ENCODE measurements at places on chromosomes 4 and X.

GRCh38 chr4:160928482-160928881, 1235.3 kb downstream of the FSTL5 start:
- DNase-seq = no peak

GRCh38 chr4:47668810-47669408, 169.0 kb downstream of the CORIN start:
- no peak for DNase-seq

DNA sequence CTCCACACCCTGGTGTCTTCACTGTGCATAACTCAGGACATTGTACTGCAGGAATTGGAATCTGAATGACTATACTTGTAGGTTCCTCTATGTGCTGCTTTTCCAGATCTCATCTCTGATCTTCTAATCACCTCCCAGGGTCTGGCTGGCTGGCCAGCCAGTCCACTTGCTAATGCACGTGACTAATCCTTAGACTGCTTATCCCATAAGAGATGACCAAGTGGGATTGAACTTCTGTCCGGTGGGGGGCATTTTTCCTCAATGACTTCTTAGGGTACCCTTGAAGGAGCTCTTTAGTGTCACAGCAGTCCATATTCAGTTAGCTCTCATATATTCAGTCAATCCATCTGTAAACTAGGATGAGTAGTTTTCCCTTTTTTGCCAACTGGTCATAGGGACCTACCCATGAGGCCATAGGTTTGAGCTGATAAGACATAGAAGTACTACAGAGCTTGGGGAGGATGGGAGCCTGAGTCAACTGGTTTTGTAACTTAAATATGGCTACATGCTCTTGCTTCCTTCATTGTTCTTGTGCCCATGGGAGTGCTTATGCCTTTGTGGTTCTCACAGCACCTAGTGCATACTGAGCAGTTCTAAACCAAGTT, 71.9 kb upstream of the WDR1 start:
- DNase-seq = no peak

GRCh38 chrX:68193786-68194185, 239.5 kb downstream of the OPHN1 start:
- DNase-seq = no peak

DNA sequence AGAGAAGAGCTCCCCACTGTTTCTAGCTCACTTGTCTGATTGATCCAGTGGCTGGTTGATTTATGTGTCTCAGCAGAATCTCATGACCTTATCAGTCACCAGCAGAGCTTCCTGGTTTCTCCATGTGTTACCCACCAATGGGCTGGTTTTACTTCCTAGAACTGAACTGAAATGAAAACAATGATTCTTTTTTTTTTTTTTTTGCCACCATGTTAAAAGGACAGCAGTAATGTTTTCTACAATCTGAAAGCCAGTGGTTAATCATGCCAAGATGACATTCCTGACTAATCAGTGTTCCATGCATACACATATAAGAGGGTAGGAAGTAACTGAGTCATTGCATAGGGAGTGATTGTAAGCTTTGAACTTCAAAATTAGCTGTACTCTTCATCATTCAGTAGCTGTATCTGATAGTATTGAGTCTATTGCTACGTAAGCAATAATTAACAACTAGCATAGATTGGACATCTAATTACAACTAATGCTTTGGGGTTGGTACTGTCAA, 67.7 kb downstream of the SLC4A4 start:
- no peak for DNase-seq

- peak; percentile 15 for DNase-seq
These were observed 23.9 kb upstream of the MXD4 start for GRCh38 chr4:2285613-2286381.

- DNase-seq = no peak
These were observed 67.5 kb downstream of the C4orf33 start for GRCh38 chr4:129163427-129163826.

DNA sequence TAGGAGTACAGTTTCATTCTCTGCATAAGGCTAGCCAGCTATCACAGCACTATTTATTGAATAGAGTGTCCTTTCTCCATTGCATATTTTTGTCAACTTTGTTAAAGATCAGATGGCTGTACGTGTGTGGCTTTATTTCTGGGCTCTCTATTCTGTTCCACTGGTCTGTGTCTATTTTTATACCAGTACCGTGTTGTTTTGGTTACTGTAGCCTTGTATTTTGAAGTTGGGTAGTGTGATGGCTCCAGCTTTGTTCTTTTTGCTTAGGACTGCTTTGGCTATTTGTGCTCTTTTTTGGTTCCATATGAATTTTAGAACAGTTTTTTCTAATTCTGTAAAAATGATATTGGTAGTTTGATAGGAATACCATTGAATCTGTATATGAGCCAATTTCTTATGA, 182.1 kb upstream of the DIAPH2 start:
- DNase-seq = no peak

GRCh38 chrX:41064018-41064417, 21.2 kb upstream of the USP9X start:
- no peak for DNase-seq

DNA sequence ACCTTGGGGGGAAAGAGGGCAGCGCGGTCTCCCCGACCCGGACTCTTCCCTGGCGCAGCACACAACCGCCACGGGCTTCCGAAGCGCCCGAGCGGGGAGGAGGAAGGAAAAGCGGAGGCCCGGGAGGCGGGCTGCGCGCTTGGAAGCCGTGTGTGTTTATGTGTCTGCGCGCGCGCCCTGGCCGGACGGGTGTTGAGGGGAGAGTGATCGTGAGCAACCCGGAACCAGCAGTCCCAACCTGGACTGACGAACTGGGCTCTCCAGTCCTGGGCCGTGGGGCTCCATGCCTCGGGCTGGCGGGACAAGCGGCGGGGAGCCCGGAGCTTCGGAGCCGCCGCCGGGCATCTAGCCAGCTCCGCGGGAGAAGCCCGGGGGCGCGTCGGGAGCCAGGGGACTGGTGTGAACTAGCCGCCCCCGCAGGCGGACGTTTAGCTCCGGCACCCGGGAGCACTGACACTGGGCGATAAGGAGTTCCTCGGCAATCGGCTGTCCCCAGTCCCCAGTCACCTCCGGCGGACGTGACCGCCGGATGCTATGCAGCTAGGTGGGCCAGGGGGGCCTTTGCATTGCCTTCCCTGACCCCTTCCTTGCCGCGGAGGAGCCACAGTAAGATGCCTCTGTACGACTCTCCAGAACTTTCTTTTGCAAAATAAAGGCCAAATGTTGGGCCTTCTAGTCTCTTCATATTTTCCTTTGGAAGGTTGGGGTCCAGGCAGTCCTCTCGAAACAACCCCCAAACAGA, 74.8 kb upstream of the BCOR start:
- DNase-seq = peak; percentile 34

- no peak for DNase-seq
These were observed 107.6 kb upstream of the SMIM10 start for GRCh38 chrX:134883137-134883700.

- no peak for DNase-seq
These were observed 7.6 kb downstream of the ANAPC10 start for GRCh38 chr4:145090380-145090779.

- DNase-seq = no peak
These were observed 83.8 kb downstream of the MOSPD2 start for GRCh38 chrX:14956813-14957582.

DNA sequence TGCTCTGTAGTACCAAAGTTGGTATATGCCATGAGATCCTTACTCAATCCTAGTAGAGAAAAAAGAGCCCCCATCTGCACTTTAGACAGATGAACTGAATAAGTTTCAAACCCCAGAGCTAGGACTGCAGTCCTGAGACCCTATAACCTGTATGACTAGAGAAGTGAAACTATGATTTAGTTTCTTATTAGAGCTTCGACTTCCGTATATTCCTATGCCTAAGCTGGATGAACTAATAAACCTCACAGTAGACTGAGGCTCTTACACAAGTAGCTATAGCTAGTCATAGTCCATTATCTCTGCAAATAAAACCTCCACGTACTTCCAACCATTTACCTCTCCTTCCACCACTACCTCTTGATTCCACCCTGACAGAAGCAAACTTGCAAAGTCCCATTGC, 6.3 kb upstream of the OTUD4 start:
- no peak for DNase-seq

DNA sequence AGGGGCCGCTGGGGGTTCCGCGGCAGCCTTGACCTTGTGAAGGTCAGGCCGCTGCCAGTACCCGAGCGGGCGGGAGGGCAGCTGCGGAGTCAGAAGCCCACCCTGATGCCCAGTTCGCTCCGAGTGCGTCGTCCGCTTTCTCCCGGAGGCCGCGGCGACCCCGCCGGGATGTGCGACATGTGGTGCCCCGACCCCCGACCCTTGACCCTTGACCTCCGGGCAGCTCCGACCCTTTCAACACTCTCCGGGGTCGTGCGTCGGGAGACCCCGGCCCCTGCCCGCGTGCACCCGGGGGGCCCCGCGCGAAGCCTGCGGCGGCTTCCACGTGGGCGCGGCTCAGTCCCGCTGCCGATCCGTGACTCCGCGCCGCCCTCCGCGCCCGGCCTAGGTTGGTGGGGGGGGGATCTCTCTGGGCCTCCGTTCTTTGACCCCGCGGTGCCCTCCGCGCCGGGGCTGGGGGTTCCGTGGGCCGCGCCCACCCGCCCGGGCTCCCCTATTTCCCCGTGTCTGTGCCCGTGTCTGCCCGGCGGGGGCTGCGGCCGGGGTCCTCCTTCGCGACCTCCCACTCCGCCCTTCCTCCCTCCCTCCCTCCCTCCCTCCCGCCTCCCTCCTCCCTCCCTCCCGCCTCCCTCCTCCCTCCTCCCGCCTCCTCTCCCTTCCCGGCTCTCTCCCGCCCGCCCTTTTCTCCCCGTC, 609 bp upstream of the SLC25A6 start:
- DNase-seq = no peak

DNA sequence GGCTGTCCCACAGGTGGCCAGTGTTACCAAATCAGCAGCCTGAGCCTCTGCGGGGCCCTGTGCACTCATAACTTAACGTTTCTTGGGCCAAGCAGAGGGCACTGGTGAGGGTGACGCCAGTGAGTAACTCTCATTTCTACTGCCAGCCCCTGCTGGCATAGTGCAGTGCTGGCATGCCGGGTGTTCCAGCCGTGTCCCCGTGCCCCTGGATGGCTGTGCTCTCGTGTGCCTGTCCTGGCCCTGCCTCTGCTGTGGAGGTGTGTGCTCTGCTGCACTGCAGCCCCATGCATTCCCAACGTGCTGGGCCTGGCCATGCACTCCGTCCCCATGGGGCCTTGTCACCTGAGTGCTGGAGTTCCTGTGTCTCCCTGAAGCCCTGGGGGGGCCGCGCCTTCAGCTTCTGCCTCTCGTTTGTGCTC, 14.7 kb downstream of the TBC1D14 start:
- no peak for DNase-seq

- no peak for DNase-seq
These were observed 685.0 kb downstream of the RAPGEF2 start for GRCh38 chr4:159787901-159788300.

DNA sequence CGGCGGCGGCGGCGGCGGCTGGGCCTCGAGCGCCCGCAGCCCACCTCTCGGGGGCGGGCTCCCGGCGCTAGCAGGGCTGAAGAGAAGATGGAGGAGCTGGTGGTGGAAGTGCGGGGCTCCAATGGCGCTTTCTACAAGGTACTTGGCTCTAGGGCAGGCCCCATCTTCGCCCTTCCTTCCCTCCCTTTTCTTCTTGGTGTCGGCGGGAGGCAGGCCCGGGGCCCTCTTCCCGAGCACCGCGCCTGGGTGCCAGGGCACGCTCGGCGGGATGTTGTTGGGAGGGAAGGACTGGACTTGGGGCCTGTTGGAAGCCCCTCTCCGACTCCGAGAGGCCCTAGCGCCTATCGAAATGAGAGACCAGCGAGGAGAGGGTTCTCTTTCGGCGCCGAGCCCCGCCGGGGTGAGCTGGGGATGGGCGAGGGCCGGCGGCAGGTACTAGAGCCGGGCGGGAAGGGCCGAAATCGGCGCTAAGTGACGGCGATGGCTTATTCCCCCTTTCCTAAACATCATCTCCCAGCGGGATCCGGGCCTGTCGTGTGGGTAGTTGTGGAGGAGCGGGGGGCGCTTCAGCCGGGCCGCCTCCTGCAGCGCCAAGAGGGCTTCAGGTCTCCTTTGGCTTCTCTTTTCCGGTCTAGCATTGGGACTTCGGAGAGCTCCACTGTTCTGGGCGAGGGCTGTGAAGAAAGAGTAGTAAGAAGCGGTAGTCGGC, 528 bp downstream of the FMR1 start:
- no peak for DNase-seq

GRCh38 chr4:40908702-40909362, 159.1 kb downstream of the NSUN7 start:
- peak; percentile 51 for DNase-seq

- no peak for DNase-seq
These were observed 7.2 kb downstream of the TIMM17B start for GRCh38 chrX:48890296-48890925.

- no peak for DNase-seq
These were observed 103.9 kb downstream of the ARAP2 start for GRCh38 chr4:36140421-36140820.

DNA sequence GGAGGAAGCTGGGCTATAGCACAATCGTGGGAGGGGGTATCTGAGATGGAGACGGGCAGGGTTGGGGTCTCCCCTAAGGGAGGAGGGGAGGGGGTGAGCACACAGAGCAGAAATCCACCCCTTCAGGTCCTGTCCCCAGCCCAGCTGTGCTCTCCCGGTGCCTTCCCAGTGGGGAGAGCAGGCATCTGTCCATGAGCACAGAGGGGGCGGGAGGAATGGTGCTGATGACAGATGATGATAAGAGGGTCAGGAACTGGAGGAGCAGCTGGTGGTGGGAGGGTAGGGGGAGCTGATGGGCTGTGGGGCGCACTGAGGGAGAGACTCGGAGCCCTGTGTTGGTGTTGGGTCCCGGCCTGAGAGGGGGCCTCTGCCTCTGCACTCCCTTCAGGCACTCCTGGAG, 8.6 kb downstream of the ATP2B3 start:
- no peak for DNase-seq

DNA sequence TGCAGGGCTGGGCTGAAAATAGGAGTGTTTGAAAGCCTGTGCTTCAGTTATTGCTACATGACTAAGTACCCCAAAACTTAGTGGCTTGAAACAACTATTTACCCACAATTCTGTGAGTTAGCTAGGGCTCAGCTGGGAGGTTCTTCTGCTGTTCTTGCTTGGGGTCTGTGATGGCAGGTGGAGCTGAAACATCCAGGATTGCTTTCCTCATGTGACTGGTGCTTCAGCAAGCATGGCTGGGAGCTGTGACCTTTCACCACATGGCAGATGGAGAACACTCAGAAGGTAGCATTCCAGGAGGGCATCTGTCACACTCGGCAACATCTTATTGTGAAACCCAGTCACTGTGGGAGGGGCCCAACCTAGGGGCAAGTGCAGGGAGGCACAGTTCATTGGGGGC, 57.0 kb upstream of the TBC1D14 start:
- no peak for DNase-seq

GRCh38 chr4:105329081-105329480, 144.8 kb downstream of the PPA2 start:
- DNase-seq = no peak

DNA sequence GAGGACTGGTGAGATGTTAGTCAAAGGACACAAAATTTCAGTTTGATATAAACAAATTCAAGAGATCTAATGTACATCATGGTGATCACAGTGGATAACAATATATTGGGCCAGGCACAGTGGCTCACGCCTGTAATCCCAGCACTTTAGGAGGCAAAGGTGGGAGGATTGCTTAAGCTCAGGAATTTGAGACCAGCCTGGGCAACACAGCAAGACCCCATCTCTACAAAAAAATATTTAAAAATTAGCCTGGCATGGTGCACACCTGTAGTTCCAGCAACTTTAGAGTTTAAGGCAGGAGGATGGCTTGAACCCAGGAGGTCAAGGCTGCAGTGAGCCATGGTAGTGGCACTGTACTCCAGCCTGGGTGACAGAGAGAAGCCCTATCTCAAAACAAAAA, 8.7 kb downstream of the SCARB2 start:
- DNase-seq = no peak
